ENCODE measurements at places on chromosomes 16 and 17.

GRCh38 chr16:69823831-69824563 is 61.9 kb downstream of the WWP2 start:
- DNase-seq = no peak

GRCh38 chr17:44081681-44082080 is 11.1 kb downstream of the G6PC3 start:
- DNase-seq = no peak

GRCh38 chr17:2395258-2396181 is 5.3 kb downstream of the MNT start:
- DNase-seq = peak; percentile 35

DNA sequence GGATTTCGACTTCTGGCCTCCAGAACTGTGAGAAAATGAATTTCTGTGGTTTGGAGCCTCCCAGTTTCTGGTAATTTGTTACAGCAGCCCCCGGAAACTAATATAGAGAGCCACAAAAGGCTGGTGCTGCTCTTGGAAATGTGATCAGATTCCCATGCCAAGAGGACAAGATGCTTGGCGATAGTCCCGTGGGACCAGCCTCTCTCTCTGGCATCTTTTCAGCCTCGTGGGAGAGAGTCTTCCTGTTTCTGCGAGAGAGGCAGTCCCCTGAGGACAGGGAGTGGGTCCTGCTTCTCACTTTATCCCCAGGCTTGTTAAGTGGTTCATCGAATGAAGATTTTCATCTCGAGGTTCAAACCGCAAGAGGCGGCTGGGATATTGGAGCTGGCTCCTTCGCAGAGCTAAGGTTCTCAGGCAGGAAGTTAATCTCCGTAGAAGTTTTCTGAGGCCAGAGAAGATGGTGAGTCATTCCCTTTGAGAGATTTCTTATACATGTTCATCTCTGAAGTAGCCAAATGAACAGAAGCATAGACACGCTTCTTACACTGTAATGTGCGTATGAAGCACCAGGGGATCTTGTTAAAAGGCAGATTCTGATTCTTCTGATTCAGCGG is 211.6 kb upstream of the SDK2 start:
- DNase-seq = no peak

DNA sequence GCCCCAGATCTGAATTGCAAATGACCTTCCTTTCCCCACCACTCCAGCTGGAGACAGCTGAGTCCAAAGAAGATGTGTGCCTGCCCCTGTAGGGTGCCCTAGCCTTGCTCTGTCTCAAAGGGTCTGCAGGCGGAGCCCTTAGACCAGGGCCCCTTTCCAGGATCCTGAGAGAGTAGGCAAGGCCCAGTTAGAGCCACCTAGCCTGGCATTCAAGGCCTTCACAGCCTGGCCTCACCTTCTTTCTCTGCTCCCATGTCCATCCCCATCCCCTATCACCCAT is 66.6 kb upstream of the LHX1 start:
- DNase-seq = no peak

DNA sequence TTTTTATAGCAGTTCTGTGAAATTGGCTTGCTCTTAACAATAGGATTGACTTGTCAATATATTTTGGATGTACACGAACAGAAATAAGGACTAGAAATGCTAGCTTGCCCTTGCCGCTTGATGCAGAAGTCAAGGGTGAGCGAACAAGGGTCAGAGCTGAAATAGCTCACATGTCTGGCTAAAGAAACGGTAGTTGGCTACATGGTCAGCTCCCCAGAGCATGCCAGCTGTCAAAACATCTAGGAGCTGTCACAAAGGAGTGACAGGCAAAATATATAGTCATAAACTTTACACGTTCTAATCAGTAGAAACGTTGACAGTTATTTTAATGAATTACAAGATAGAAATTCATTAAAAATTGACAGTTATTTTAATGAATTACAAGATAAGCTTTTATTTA is 2.9 kb upstream of the MEIOB start:
- DNase-seq = no peak
